Body of pancreas (tissue), 4 donors: ENCODE measurements at places on chromosomes 7 and 10. TPM values are rescaled to one million over a fixed set of nuclear protein-coding genes. Genes with fewer than 3 reads are reported as not detected.
A peak's percentile ranks its signal among the peaks of the same experiment; 100 is the strongest.

The KCNIP2 gene
- 13.5 TPM for total RNA-seq

DNA sequence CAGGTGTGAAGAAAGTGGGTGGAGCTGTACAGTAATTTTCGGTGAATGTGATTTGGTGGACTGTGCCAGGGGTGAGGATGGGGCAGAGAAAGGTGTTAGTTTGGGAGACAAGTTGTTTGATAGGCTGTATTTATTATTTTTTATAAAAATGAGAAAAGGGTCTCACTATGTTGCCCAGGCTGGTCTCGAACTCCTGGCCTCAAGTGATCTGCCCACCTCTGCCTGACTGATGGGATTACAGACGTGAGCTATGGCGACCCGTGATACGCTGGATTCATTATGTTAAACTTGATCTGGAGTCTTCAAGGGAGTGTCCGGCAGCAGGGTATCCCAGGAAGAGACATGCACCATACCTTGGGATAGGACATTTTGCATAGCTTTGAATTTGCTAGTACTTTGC, 1.3 kb downstream of the KAT6B start:
- H3K4me1 ChIP-seq = peaks cover 62% of the 10 kb centered on the region
- DNase-seq = no peak
- peak overlapping the region; percentile 55 for H3K27ac ChIP-seq
- peak overlapping the region; percentile 15 for H3K4me3 ChIP-seq
- no peaks in the 10 kb centered on the region for H3K27me3 ChIP-seq

- no peak for DNase-seq
- H3K36me3 ChIP-seq = no peaks in the 10 kb centered on the region
- no peaks in the 10 kb centered on the region for H3K4me1 ChIP-seq
- H3K4me3 ChIP-seq = no peak overlapping the region
Observed at GRCh38 chr7:123594813-123595241, 6.8 kb upstream of the ASB15 start.

GRCh38 chr10:90741926-90742565, 115.8 kb downstream of the HTR7 start:
- H3K27ac ChIP-seq = no peak overlapping the region
- peak; percentile 13 for DNase-seq
- H3K36me3 ChIP-seq = no peaks in the 10 kb centered on the region
- no peak overlapping the region for H3K4me3 ChIP-seq
- H3K4me1 ChIP-seq = no peaks in the 10 kb centered on the region

DNA sequence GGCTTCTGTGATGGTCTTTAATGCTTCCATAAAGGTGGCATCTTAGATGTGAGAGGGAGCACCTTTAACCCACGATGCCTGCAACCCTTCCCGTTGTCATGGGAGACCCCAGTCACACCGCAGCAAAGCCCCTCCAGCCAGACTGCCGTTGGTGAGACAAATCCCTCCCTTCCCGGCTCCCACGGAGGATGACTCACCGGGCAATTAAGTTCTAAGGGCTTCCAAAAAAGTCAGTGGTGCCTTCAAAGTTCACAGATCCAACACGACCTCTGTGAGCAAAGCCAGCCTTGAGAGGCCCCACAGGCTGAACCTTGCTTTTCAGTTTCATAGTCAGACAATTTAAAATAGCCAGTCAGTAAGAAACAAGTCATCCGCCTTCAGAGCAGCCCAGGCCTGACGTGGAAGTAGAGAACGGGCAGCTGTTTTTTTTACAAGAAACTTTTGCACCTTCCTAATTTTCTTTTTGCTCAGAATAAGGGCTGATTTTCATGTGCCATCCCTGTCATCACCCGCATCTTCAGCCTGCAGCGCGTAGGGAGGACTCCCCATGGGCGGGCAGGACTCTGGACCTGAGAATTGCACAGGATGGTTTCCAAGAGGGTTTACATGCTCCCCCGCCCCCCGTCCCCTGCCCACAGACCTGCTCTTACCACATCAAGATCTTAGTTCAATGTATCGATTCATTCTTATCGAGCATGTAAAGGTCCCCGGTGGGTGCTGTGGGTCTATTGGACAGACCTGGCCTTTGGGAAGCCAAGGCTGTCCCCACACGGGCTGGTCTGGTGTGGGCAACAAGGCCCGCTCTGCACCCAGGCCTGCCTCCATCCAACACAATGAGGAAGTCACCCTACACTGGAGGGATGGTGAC, 333.9 kb downstream of the DNAJB6 start:
- H3K4me1 ChIP-seq = no peaks in the 10 kb centered on the region
- no peak overlapping the region for H3K27ac ChIP-seq
- H3K27me3 ChIP-seq = no peaks in the 10 kb centered on the region

GRCh38 chr10:72730479-72730878, 38.5 kb downstream of the MCU start:
- H3K27me3 ChIP-seq = no peaks in the 10 kb centered on the region
- no peak overlapping the region for H3K4me3 ChIP-seq
- no peak for DNase-seq
- H3K4me1 ChIP-seq = peaks cover 3% of the 10 kb centered on the region
- H3K36me3 ChIP-seq = no peaks in the 10 kb centered on the region
